GM10248 (cell line): ENCODE measurements at places on chromosomes 4 and X.

GRCh38 chr4:124529131-124529530 is 183.4 kb downstream of the ANKRD50 start:
- no peak for DNase-seq

GRCh38 chr4:6964858-6965257 is 55.2 kb downstream of the TBC1D14 start:
- DNase-seq, result no peak

DNA sequence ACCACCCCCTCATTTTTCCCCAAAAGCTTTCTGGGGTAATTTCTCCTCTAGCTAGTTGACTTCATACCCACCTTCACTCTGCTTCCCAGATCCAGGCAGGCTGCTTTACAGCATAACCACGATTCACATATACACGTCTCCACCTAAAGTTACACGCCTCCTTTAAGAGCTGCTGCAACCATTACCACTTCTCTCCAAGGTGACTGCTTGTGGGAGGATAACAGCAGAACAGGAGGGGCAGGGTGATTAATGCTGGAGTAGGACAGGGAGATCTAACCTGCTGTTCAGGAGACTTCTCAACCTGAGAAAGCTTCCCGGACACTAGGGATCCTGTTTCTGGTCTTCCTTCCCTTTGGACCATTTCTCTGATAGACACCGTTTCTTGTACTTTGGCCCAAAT is 77.4 kb downstream of the MGST2 start:
- no peak for DNase-seq

GRCh38 chrX:109347632-109348031 is 134.3 kb downstream of the GUCY2F start:
- no peak for DNase-seq

- DNase-seq, result no peak
Observed at GRCh38 chrX:136879001-136879687, 1.4 kb downstream of the RBMX start.

- DNase-seq, result no peak
Observed at GRCh38 chrX:71102292-71102691, 4.2 kb downstream of the CXorf65 start.

DNA sequence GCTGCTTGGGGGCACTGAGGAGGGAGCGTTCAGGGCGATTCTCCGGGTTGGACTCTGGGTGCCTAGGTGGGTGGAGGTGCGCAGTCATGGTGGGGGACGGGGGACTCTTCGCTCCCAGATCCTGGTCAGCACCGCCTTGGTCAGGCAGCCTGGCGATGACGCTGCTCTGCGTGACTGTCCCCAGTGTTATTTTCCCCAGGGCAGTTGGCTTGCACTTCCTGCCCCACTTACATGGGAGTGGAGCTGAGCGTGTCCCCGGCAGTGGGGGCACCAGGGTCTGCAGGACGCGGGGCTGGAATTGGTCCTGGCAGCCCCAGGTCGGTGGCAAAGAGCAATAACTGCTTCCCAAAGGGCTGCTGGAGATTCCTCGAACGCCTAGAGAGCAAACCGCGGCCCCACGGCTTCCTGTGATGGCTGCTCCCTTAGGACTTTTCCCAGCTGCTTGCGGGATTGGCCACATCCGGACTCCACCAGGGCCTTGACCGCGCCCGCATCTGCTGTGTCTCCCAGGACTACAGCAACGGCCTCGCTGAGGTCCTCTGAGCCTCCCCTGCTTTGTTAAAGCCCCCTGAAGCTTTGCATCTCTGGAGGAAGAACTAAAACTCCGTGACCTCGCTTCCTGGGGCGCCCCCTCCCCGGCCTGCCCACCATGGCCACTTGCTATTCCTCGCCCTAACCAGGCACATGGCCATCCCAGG is 35.3 kb upstream of the GPR78 start:
- no peak for DNase-seq

DNA sequence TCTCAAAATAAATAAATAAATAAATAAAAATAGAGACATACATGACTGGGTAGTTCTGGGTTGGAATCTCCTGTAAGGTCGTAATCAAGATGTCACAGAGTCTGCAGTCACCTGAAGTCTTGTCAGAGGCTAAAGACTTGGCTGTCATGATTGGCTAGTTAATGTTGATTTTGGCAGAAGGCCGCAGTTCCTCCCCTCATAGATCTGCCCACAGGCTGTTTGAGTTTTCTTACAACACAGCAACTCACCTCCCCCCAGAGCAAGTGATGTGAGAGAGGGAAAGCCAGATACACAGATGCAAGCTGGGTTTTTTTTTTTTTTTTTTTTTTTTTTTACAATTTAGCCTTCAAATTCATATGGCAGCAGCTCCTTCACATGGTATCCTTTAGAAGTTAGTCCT is 36.4 kb upstream of the BMPR1B start:
- no peak for DNase-seq
